ENCODE measurements at places on chromosomes 3 and 15. TPM values are rescaled to one million over a fixed set of nuclear protein-coding genes. Genes with fewer than 3 reads are reported as not detected.

Gene RLBP1
- total RNA-seq = not detected

Gene FES
- total RNA-seq = 23.4 TPM

Gene TP63
- not detected for total RNA-seq

Gene MEX3B
- 8.1 TPM for total RNA-seq

Gene AQR
- 18.2 TPM for total RNA-seq

Gene PSTPIP1
- 0.77 TPM for total RNA-seq

Gene SLC22A13
- 0.33 TPM for total RNA-seq

Gene KLHL40
- not detected for total RNA-seq

Gene SLC27A2
- total RNA-seq = 0.66 TPM

Gene SERINC4
- under 0.01 TPM for total RNA-seq

Gene CACNA2D2
- total RNA-seq = under 0.01 TPM

Gene CASR
- not detected for total RNA-seq

Gene PRR20G
- total RNA-seq = not detected

Gene AGTR1
- total RNA-seq = 1.5 TPM

Gene TAGLN3
- 0.51 TPM for total RNA-seq

Gene CCRL2
- total RNA-seq = 0.26 TPM

Gene SLC9C1
- not detected for total RNA-seq

Gene SHF
- total RNA-seq = 3.3 TPM

Gene STRIT1
- total RNA-seq = not detected

Gene COL6A6
- total RNA-seq = 0.83 TPM

Gene ADAMTS9
- total RNA-seq = 1.8 TPM

Gene GOLGA8G
- not detected for total RNA-seq

Gene CLDN1
- total RNA-seq = 2.6 TPM

Gene PRICKLE2
- 29.4 TPM for total RNA-seq

Gene LDHAL6B
- total RNA-seq = not detected

Gene CYP1A2
- total RNA-seq = not detected

Gene LRRN1
- total RNA-seq = 0.33 TPM

Gene SOX14
- not detected for total RNA-seq

Gene AHSG
- total RNA-seq = not detected

Gene ZNF774
- 1.3 TPM for total RNA-seq

Gene PFKFB4
- total RNA-seq = 6.7 TPM

Gene SHC4
- 1.5 TPM for total RNA-seq

Gene TNFAIP8L3
- total RNA-seq = 10.7 TPM

Gene ABHD17C
- 9.8 TPM for total RNA-seq

Gene CACNA1D
- 0.17 TPM for total RNA-seq

Gene RHCG
- total RNA-seq = not detected

Gene PPARG
- 14.9 TPM for total RNA-seq

Gene NPAP1
- total RNA-seq = not detected

Gene CORO2B
- 15.7 TPM for total RNA-seq

Gene PLEKHO2
- total RNA-seq = 163 TPM

Gene RAB43
- 12.1 TPM for total RNA-seq

Gene FSIP1
- 3.9 TPM for total RNA-seq

Gene TRH
- not detected for total RNA-seq

Gene ATP8B4
- total RNA-seq = 19.5 TPM

Gene GTF2A2
- total RNA-seq = 44.7 TPM

Data from fibroblast of lung (primary cell).